Lower lobe of right lung (tissue), 2 donors: ENCODE measurements at places on chromosomes 4 and X.

DNA sequence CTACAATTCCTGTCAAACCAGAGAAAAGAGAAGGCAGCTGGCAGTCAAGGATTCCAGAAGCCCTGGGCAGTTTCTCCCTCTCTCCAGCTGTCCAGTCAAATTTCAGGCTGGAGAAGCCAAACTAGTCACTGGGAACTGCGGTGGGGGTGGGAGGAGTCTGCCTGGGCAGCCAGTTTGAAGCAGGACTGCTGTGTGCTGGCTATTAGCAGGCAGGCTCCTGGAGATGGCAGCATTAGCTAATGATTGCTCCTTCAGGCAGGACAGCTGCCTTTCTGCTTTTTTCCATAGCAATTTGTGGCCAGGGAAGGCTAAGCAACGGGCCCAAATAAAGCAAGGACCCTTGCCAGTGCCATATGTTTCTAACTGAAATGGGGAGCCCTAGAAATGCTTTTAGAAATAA lies 44.7 kb upstream of the FGF13 start:
- DNase-seq: peak; percentile 37

- DNase-seq: no peak
Measured at GRCh38 chrX:153793291-153793690, 884 bp downstream of the IDH3G start.

DNA sequence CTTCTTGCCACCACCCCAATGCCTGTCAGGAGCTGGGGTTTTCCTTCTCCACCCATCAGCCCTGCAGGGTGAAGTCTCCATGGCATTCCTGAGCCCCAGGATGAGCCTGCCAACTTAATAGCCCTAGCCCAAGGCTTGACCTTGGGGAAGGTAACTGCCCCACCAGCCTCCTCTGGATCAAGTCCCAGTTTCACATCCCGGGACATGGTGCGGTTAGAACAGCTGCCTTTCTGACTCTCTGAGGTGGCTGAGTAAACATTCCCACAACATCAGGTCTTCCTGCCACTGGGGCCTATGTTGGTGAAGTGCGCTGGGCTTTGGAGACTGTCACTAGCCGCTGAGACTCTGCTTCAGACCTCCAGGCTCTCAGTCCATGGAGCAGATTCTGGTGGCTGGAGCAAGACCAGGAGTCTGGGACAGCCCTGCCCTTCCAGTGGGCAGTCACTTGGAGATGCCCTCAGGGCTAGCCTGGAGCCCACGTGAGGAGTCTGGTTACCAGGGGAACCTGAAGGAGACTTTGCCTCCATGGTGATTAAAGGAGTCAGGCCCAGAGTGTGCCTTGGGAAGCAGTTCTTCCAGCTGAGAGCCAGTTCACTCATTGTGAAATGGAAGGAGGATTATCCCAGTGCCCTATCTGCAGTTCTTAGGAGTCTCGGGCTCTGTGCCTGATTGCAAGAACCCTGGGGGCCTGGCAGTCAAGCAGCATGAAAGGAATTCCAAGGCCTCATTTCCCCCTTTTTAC lies 56.8 kb downstream of the SMIM20 start:
- no peak for DNase-seq

- peak; percentile 86 for DNase-seq
Measured at GRCh38 chr4:37970702-37971101, 10.5 kb downstream of the PTTG2 start.

DNA sequence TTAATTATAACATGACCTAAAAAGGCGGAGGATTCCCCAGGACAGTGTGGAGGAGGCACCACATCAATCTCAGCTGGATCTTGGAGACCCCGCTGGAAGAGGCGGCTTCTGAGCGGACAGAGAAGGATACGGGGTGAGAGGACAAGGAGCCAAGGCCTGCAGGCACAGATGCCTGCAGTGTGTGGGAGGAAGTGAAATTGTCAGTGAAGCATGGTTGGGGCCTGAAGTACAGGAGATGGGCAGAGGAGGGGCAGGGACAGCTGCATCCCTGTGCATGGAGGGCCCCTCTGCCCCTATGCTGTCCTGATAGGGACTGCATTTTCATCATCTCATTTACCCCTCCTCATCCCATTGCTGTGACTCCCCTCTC lies 1.7 kb upstream of the SLC2A9 start:
- no peak for DNase-seq

GRCh38 chrX:27597508-27597907 lies 7.4 kb downstream of the DCAF8L2 start:
- no peak for DNase-seq

GRCh38 chr4:145507636-145508035 lies 26.0 kb downstream of the SMAD1 start:
- DNase-seq: no peak

- no peak for DNase-seq
Measured at GRCh38 chr4:1155314-1155713, 17.1 kb downstream of the SPON2 start.

GRCh38 chr4:9781343-9782135 lies at the start of gene DRD5:
TSS of gene DRD5 (plus strand) at chr4:9781634. CDS start at chr4:9782030, 396 bp downstream.
- DNase-seq: no peak

DNA sequence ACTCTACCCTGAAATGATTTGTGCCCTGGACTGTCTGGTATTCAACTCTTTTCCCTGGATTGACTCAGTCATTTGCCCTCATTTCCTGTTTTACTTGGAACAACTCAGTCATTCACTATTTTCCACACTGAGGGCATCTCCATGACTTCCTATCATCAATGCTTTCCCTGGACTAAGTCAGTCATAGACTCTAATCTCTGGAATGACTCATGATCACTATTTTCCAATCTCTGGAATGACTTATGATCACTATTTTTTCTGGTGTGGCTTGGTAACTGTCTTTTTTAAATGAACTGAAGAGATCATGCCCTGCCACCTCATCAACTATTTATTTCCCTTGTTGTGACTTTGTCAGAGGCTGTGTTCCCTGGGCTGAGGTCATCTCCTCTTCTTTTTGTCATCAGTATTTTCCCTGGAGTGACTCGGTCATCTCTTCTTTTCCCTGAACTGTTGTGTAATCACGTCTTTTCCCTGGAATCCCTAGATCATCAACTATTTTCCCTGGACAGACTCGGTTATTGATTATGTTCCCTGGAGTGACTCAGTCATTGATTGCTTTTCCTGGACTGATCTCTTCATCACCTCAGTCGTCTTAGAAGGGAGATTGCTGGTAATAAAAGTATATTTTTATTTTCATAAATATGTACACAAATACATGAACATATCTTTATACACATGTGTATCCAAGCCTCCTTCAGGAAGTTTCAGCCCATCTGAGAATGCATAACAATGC lies 327.1 kb upstream of the VCX start:
- no peak for DNase-seq

- no peak for DNase-seq
Measured at GRCh38 chrX:125402807-125403206, 83.1 kb downstream of the TEX13C start.

DNA sequence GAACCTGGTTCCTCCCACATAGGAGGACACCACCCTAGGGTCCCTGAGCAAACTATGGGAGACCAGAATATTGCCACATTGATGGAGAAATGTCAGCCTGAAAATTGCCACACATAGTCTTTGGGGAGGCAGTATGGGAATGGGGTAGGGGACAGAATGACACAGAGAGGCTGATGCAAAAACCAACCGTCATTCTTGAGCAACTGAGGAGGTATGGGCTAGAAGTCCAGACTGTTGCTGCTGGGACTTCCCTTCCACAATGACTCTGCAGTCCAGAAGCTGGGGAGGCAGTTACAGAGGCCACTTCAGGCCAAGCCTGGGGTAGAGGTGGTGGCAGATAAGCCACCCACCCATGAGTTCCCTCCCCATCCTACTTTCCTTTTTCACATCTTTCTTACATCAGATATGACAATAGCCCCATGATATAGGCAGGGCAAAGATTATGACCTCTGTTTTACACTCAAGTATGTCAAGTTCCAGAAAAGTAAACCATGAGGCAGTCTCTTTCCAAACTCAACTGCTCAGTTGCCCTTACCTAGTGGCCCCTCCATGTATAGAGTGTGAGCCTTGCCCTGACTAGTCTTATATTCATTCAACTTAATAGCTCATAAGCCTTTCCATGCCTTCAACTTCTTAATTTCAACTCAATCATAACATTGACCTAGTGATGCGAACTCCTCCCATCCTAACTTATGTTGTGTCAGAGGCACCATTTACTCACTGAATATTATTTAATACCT lies 41.7 kb downstream of the VSIG4 start:
- DNase-seq: peak; percentile 54

- DNase-seq: no peak
Measured at GRCh38 chrX:43706786-43707370, 50.8 kb downstream of the MAOA start.

- DNase-seq: no peak
Measured at GRCh38 chr4:142091085-142091513, 454.7 kb downstream of the IL15 start.

GRCh38 chr4:95215043-95215442 lies 333.7 kb downstream of the UNC5C start:
- DNase-seq: no peak

DNA sequence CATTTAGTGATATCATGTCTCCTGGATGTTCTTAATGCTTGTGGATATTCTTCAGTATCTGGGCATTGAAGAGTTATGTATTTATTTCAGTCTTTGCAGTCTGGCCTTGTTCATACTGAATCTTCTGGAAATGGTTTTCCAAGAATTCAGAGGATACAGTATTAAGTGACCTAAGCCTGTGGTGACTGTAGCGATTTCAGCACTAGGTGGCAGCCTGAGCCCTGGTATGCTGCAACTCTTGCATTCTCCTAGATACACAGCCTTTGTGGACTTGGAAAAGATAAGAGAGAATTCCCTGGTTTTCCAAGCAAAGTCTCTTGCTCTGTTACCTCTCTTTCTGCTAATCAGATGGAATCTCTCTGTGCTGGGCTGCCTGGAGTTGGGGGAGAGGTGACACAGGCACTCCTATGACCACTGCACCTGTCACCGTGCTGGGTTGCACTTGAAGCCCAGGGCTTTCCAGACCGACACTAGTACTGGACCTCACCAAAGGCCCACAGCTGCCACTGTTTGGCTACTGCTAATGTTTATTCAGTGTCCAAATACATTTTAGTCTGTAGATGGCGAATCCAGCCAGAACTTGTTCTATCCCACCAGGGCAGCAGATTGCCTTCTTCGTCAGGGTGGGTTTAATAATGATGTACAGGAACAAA lies 19.3 kb upstream of the SPIN2A start:
- DNase-seq: no peak

- DNase-seq: peak; percentile 56
Measured at GRCh38 chr4:20625426-20625825, 74.8 kb upstream of the PACRGL start.

DNA sequence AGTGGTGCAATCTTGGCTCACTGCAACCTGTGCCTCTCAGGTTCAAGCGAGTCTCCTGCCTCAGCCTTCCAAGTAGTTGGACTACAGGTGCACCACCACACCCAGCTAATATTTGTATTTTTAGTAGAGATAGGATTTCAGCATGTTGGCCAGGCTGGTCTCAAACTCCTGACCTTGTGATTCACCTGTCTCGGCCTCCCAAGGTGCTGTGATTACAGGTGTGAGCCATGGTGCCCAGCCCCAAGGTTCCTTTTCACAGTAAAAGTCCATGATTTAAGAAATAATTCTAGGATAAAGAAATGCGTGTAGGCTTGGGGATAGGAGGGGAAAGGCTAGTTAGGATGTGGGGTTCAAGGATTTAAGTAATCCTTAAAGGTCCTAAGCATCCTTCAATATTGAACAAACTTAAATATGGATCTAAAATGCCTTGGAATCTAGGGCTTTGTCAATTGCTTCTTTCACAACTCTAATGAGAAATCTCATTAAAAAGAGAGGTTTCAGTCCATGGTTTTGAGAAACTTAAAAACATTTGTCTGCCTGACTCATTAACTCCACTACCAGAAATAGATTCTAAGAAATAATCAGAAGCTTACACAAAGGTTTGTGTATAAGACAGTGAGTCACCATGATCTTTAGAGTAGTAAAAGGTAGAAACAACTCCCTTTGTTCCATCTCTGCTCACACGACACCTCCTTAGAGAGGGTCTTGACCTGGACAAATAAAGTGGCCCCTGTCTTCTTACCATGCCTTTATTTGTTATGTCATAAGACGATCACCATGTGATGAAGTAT lies 203.2 kb downstream of the PTTG2 start:
- DNase-seq: no peak

GRCh38 chr4:39394706-39395105 lies 12.0 kb upstream of the KLB start:
- no peak for DNase-seq

GRCh38 chr4:98601708-98602107 lies 56.7 kb downstream of the TSPAN5 start:
- no peak for DNase-seq

GRCh38 chrX:38678183-38678582 lies 116.8 kb downstream of the TSPAN7 start:
- no peak for DNase-seq

DNA sequence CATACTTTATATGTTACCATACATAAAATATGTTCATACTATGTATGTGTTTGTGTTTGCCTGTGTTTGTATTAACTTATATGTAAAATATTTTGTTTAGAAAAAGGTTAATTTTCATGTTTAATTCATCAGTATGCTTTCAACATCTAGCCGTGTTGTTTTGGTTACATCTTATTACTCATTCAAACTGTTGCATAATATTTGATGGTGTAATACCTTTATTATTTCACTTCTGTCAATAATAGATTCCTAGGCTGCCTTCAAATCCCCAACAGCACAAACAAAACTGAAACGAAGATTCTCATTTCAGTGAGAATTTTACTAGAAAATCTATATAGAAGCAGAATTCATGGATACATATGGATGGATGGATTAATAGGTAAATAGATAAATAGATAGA lies 462.3 kb upstream of the ADGRL3 start:
- DNase-seq: no peak

- DNase-seq: no peak
Measured at GRCh38 chr4:31187979-31188378, 467.8 kb downstream of the PCDH7 start.

- DNase-seq: no peak
Measured at GRCh38 chrX:10085223-10085622, 71.6 kb upstream of the CLCN4 start.

- no peak for DNase-seq
Measured at GRCh38 chrX:112313201-112313600, 230.6 kb upstream of the TRPC5 start.

GRCh38 chr4:26822546-26822945 lies 38.1 kb upstream of the STIM2 start:
- DNase-seq: no peak

- no peak for DNase-seq
Measured at GRCh38 chr4:40427128-40427527, 92.0 kb downstream of the CHRNA9 start.

- no peak for DNase-seq
Measured at GRCh38 chr4:18689308-18690115, 668.0 kb upstream of the LCORL start.

DNA sequence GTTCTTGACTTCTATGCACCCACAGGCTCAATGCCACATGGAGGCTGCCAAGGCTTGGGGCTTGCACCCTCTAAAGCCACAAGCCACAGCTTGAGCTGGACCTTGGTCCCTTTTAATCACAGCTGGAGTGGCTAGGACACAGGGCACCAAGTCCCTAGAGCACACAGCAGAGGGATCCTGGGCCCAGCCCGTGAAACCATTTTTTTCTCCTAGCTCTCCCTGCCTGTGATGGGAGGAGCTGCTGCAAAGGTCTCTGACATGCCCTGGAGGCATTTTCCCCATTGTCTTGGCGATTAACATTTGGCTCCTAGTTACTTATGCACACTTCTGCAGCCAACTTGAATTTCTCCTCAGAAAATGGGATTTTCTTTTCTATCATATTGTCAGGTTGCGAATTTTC lies 410.9 kb downstream of the GRID2 start:
- DNase-seq: no peak
